T-helper 2 cell (primary cell): ENCODE measurements at places on chromosomes 13 and 19.

DNA sequence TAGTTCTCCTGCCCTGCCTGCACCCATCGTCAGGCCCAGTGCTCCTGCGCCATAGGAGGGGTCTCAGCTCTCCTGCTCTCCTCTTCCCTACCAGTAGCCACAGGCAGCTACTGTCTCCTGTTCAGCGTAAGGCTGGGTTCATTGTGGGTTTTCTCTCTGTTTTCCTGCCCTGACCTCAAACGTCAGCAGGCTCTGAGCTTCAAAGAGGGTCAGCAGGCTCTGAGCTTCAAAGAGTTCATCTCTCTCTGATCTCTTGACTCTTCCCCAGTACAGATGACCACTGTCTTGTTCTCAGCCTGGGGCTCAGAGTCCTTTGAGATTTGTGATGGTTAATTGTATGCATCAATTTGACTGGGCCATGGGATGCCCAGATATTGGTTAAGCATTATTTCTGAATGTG lies 4.6 kb upstream of the CPB2 start:
- DNase-seq, result no peak

DNA sequence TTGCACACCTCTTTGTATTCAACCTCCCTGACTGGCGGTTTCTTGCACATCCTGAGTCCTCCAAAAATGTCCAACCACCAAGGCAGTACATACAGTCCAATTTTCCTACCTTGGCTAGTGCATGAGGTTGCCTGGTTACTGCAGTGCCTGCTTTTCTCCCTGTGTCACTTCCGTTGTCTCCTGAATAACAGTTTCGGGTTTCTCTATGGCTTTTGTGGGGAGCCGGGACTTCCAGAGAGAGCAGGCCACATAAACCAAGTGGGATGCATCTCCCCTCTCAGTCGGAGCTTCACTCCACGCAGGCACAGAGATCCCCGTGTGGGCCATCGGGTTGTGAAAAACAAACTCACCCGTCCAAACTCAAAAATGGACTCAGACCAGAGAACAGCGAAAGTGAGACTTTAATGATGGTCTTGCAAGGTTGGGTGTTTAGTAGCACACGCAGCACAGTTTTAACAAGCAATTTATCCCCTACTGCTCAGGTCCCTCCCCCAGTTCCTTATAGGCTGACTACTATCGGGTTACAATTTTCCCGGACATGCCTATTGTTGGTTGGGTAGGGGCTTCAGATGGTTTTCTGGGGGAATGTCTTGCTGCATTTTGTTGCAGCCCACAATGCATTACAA lies 173.1 kb downstream of the POU4F1 start:
- DNase-seq, result no peak

DNA sequence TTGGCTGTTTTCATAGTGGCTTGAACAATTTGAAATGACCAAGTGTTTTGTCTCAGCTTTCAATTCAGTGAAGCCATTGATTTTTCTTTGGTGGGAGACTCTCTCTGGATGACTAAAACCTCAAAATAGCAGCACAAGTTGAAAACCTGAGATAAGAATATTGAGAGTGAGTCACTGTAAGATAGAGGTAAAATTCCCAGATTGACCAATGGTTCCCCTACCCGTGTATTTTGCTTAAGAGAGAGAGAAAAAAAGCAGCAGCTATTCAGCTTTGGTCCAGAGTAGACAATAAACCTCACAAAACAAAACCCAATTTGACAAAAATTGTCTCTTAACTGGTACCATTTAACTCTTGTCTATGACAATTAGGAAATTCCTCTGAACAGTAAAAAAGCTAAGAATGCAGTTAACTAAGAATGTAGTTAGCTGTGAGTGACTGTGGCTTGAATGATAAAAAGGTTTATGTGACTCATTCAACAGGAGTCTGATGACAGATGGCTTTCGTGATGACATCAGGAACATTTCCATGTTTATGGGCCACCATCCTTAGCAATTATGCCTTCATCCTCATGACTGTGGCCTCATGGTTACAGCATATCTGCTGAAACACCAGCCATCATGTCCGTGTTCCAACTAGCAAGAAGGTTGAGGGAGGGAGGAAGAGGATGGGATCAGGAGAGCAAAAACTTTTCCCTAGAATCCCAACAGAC lies 356.9 kb downstream of the NDFIP2 start:
- no peak for DNase-seq

DNA sequence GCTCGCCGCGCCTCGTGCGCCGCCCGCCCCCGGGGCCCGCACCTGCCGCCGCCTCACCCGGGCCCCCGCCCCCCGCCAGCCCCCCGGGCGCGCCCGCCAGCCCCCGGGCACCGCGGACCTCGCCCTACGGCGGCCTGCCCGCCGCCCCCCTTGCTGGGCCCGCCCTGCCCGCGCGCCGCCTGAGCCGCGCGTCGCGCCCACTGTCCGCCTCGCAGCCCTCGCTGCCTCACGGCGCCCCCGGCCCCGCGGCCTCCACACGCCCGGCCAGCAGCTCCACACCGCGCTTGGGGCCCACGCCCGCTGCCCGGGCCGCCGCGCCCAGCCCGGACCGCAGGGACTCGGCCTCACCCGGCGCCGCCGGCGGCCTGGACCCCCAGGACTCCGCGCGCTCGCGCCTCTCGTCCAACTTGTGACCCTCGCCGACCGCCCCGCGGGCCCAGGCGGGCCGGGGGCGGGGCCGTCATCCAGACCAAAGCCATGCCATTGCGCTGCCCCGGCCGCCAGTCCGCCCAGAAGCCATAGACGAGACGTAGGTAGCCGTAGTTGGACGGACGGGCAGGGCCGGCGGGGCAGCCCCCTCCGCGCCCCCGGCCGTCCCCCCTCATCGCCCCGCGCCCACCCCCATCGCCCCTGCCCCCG lies 17.2 kb downstream of the POLRMT start:
- DNase-seq, result no peak

- no peak for DNase-seq
Measured at GRCh38 chr19:6224308-6224675, 55.5 kb downstream of the MLLT1 start.

GRCh38 chr13:43307921-43308433 lies 284.6 kb downstream of the DNAJC15 start:
- no peak for DNase-seq

DNA sequence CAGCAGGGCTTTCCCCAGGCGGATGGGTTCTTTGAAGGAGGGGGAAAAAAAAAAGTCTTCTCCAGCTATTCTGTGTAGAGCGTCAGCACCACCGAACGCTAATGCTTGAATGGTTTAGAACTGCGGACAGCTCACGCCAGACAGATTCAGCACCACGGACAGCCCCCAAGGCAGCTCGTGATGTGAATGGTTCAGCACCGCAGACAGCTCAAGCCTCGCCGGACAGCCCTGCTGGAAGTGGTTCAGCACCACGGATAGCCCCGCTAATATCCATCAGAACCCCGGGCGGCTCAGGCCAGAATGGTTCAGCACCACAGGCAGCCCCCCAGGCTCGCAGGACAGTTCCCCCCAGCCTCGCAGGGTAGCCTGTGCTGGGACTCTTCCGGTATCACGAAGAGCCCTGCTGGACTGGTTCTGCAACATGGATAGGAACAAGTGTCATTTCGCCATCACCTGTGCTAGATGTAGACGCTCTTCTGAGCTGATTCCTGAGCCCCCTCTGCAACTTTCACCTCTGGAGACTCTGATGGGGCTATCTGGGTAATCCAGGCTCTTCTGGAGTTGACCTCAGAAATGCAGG lies 4.9 kb upstream of the SMIM17 start:
- no peak for DNase-seq

DNA sequence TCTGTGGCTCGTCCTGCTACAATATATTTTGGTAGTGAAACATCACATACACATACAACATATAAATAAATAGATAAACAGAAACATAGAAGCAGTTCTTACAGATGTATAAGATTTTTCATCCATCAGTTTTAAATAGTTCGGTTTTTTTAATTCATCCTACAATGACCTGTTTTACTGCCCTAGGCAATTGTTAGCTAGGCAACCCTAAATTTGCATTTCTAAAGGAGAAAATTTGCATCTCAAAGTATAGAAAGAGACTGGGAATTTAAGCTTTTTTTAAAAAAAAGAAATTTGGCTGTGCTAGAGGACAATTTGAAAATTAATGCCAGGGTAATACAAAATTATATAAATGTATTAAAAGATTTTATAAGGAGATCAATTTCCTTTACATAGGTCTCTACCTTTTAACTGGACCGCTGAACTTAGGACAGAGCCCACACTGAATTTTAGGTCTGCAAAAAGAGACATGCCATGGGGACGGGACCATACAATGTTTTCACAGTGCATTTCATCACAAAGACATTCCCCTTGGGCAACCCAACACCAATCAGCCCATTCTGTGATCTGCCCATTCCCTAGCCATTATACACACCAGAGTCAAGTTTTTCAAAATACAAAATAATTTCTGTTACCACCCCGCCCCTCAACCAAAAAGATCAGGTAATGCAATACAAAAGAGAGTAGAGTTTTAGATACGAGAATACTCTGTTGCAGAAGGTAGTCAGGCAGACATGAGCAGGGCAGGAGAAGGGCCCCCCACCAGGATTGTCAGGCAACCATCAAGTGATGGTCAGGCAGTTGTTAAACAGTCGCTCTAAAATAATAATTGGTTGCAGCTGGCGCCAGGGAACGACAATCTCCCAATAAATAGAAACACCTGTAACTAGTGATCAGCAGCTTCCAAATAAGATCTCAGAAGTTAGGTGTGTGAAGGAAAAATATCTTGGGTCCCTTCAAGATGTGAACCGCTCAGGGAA lies 299.7 kb upstream of the SGCG start:
- no peak for DNase-seq

GRCh38 chr13:78103936-78104335 lies 185.3 kb upstream of the EDNRB start:
- no peak for DNase-seq

DNA sequence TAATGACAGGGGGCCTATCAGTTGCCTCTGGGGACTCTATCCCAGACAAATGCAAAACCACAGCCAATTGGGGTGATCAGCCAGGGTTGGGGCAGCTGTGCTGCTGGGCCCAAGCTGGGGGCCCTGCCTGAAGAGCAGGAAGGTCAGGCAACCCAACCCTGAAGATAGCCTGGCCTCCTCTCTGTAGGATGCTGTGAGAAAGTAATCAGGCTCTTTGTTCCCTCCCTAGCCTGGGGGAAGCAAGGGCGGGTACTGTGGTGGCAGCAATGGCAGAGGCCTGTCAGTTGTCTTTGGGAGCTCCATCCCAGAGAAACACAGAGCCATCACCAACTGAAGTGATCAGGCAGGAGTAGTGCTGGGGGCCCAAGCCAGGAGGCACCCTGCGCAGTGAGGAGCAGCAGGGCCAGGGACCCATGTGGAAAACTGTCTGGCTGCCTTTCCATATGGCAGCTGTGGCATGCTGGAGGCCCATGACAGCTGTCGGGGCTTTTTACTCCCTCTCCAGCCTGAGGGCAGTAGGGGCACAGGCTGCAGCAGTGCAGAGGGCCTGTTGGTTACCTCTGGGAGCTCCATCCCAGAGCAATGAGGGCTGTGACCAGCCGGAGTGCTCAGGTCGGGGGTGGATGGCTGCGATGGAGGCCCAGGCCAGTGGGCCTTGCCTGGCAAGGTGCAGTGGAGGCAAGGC lies 73.6 kb upstream of the ATP12A start:
- no peak for DNase-seq

DNA sequence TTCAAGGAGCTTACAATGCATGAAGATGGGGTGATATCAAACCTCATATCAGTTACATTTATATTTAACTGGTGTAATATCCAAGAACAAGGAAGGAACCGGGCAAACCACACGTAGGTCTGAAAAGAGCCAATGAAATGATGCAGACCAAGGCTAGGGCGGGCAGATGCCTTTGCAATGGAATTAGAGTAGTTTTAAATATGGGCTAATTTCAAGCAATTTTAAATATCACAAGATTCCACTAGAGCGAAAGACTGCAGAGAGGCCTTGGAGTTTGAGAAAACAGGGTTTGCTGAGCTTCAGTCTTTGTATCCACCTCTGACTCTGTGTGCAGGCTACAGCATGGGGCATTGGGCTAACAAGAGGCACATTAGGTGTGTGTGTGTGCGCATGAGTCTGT lies 53.9 kb upstream of the ZNF536 start:
- DNase-seq, result no peak

GRCh38 chr13:81987677-81988357 lies 1646.9 kb upstream of the SPRY2 start:
- no peak for DNase-seq
